ENCODE measurements at places on chromosomes 12 and 14. TPM values are rescaled to one million over a fixed set of nuclear protein-coding genes. Genes with fewer than 3 reads are reported as not detected.

The C12orf50 gene
- total RNA-seq = not detected

The ANO4 gene
- 0.08 TPM for total RNA-seq

The DDIT3 gene
- 89.6 TPM for total RNA-seq

The RTL1 gene
- total RNA-seq = not detected

The CD27 gene
- not detected for total RNA-seq

The ATF7 gene
- 5.8 TPM for total RNA-seq

The FRMD6 gene
- 146 TPM for total RNA-seq

The RAD51AP1 gene
- total RNA-seq = 0.23 TPM

The FLRT2 gene
- 14.0 TPM for total RNA-seq

The KRT6A gene
- total RNA-seq = under 0.01 TPM

The GLI1 gene
- total RNA-seq = 0.23 TPM

The ACOT6 gene
- not detected for total RNA-seq

The FAM186B gene
- 0.12 TPM for total RNA-seq

The NDUFB1 gene
- total RNA-seq = 194 TPM

The CARMIL3 gene
- total RNA-seq = 0.08 TPM

The TGFB3 gene
- 3.6 TPM for total RNA-seq

The NUAK1 gene
- 75.3 TPM for total RNA-seq

The SLC39A5 gene
- not detected for total RNA-seq

The REP15 gene
- 0.68 TPM for total RNA-seq

The CBLN3 gene
- 1.6 TPM for total RNA-seq

The KIF26A gene
- total RNA-seq = 0.23 TPM

The POTEM gene
- total RNA-seq = not detected

The PIWIL1 gene
- not detected for total RNA-seq

The GZMB gene
- total RNA-seq = not detected

The LAG3 gene
- not detected for total RNA-seq

The NEUROD4 gene
- total RNA-seq = not detected

The KCNC2 gene
- under 0.01 TPM for total RNA-seq

The P2RX7 gene
- total RNA-seq = 5.4 TPM

The SERPINA10 gene
- not detected for total RNA-seq

The OR4Q2 gene
- not detected for total RNA-seq

The CRIP2 gene
- 148 TPM for total RNA-seq

The RNASE4 gene
- 20.3 TPM for total RNA-seq

The TXNDC16 gene
- total RNA-seq = 6.5 TPM

The SIRT4 gene
- total RNA-seq = 1.5 TPM

The RASAL1 gene
- total RNA-seq = not detected

The ADAM21 gene
- 0.75 TPM for total RNA-seq

The PLEK2 gene
- total RNA-seq = 18.6 TPM

The TSPAN8 gene
- total RNA-seq = 0.35 TPM

The SDR9C7 gene
- total RNA-seq = not detected

The MMP17 gene
- 9.1 TPM for total RNA-seq

The SNW1 gene
- 32.9 TPM for total RNA-seq

The ZNF410 gene
- total RNA-seq = 44.7 TPM

The ENDOU gene
- total RNA-seq = 0.15 TPM

The MUCL1 gene
- total RNA-seq = not detected

The CAPZA3 gene
- not detected for total RNA-seq

Data from smooth muscle cell of the coronary artery (primary cell).